ENCODE measurements at places on chromosomes 7 and 10.

DNA sequence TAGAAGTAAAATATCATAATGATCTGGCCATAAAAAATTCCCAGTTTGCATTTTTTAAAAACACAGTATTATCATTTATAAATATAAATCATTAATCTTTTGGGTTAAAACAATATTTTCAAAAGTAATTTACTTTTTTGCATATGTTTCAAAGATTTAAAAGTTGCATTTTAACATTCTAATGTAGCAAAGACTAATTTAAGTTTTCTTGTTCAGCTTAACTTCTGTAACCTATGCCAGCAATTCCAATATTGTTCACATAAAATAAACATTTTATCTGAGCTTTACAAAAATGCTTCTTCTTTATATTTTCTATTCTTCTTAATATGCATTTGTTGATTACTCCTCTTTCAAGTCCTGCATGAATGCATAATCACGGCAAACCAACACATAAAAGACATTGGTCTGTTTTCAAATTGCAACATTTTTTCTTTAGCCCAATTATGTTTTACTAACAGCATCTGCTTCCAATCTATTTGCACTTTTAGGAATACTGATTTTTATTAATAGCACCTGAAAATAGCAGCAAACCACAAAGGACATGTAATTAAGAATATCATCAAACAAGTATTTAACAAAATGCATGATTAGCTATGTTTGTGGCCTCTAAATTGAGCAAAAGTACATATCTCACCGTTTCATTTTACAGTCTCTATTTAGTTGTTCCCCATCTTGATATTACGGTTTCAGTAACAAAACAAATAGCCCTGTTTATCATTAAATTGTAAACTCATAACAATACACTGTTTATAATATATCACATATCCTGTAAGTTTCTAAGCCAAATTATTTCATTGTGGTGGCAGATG, 286.9 kb upstream of the NFE2L3 start:
- DNase-seq = no peak

- DNase-seq = no peak
These were observed 361.7 kb downstream of the GPAM start for GRCh38 chr10:111821871-111822270.

DNA sequence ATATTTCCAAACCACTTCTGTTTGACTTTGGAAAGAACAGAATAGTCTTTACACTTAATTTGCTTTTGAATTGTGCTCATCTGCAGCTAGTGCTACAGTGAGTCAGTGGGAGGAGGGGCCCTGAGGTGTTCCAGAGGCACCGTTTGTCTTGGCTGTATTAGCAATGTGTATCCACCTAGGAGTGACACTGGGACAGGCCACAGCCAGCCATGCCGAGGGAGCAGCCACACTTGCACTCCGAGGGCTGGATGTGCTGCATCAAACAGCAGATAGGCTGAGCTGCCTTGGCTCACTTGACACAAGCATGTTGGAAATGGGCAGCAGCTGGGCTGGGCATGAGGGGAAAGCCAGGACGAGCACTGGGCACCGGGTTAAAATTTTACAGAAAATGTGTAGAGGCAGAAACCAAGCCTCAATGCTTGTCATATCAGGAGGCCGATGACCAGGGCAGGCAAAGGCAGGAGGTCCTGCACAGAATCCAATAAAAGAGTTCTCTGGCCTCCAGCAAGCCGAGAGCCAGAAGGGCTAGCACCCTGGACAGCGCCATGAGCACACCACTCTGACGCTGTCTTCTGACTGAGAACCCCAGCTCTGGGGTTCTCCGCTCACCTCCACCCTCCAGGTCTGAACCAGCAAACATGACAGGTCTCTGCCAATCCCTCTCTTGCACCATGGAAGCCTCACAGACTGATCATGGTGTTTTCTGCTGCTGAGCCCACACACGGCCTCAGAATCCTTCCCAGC, 163.3 kb downstream of the GRID1 start:
- peak; percentile 64 for DNase-seq

GRCh38 chr10:47332371-47332770, 10.1 kb downstream of the GDF2 start:
- DNase-seq = no peak

DNA sequence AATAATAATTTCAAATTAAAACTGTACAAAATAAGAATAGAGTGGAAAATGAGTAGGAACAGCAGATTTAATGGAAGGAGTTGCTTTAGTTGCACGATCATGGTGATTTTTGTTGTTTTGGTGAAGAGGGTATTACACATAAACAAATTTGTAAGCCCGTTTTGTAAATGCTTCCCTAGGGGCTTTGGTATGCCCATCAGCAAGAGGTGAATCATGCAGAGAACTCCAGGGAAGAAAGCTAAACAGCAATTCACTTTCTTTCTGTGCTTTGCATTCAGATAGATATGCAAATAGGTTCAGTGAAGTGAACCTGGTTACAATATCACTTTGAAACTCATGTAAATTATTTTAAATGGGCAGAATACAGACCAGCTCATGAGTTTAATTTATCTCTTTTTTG, 422.2 kb upstream of the MTPN start:
- DNase-seq = no peak

DNA sequence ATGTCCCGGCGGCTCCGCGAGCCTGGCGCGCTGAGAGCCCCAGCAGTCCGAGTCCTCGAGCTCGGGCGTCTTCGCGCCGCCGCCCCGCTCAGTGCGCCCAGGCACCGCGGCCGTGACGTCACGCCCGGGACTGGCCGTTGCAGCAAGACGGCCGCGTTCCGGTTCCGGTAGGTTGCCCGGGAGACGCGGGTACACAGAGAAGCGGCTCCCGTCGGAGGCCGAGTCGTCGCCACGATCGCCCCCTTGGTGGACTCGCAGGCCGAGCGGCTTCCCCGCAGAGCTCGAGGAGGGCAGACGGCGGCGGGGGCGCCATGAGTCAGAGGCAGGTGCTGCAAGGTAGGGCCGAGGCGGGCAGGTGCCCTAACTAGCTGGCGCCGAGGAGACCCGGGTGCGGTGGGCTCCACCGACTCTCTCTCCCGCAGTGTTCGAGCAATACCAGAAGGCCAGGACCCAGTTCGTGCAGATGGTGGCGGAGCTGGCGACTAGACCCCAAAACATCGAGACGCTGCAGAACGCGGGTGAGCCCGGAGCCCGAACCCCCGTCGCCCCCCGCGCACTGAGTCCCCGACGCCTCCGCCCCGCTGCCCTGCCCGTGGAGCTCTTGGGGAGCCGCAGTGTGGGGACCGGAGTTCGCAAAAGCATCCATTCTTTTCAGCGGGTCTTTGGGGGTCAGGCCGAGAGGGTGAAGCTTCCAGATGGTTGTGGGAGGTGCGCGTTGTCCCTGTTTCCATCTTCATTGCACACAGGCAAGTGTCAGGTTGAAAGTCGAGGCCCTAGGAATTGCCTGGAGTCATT, at the start of gene SPAG6:
TSS of gene SPAG6 (plus strand) at position 196 of the 795 bp plus-strand sequence. CDS start at position 312, 116 bp downstream.
- DNase-seq = peak; percentile 89

DNA sequence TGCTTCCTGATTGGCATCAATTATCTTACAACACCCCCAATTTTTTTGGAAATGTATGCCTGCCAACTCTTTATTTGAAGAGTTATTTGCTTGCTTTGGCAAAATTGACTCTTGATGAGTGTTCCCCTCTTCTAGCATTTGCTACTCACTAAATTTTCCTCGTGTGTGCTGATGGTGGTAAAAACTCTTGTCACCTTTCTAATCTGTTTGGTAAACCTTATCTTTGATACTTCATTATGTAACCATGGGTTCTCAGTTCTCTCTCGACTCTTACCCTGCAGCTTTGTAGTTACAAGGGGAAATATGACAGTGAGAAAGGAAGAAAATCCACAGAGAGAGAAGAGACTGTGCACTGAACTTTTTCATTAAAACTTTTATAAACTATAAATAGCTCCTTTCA, 102.5 kb downstream of the CDK14 start:
- DNase-seq = no peak

GRCh38 chr10:60937784-60938654, 6.0 kb downstream of the RHOBTB1 start:
- DNase-seq = no peak

GRCh38 chr10:84076047-84076388, 63.3 kb upstream of the GHITM start:
- no peak for DNase-seq

DNA sequence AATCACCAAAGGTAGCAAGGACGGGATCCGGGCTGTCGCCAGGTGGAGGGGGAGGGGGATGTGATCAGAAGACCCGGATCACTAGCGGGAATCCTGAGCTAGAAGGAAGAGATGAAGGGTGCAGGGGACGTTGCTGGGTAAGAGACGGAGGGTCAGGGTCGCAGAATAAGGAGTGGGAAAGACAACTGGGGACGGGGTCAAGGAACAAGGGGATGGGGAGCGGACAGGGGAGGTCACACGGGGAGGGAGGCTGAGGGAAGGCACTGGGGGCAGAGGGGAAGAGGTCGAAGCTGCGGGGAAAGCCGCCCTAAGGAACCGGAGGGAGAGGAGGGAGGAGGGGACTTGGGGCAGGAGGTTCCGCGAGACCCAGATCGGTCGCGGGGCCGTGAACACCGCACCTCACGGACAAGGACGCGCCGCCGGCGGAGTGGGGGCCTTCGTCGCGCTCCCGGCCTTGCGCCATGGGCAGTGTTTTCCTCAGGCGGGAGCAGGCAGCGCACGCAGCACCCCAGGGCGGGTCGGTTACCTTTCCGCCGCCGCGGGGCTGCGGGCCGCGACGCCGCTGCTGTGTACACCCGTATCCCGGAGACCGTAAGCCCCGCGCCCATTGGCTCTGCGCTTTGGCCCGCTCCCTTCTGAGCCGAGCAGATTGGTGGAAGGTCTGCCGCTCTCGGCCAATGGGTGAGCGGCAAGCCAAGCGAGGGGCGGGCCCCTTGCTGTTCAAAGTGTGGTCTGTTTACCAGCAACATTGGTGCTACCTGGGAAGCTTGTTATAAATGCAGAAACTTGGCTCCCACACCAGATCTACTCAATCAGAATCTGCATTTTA, at the start of gene CFAP43:
TSS of gene CFAP43 (minus strand) at position 581 of the 829 bp plus-strand sequence. CDS start at position 463, 118 bp downstream.
- peak; percentile 100 for DNase-seq

DNA sequence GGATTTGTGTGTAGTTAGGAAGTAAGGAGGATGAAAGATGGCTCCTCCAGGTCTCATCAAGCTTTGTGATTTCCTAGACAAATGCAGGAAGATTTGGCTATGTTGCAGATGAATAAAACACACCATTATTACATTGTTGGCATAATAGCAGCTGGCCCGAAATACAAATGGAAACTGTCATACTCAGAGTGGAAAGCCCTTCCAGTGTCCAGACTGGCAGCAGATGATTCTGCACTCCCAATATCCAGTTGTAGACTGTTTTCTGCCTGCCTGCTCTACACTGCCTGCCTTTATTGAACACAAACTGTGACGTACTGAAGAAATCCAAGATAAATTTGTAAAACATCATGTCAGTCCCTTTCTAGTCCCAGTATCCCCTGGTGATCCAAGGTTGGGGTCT, 99.7 kb upstream of the FZD1 start:
- no peak for DNase-seq

DNA sequence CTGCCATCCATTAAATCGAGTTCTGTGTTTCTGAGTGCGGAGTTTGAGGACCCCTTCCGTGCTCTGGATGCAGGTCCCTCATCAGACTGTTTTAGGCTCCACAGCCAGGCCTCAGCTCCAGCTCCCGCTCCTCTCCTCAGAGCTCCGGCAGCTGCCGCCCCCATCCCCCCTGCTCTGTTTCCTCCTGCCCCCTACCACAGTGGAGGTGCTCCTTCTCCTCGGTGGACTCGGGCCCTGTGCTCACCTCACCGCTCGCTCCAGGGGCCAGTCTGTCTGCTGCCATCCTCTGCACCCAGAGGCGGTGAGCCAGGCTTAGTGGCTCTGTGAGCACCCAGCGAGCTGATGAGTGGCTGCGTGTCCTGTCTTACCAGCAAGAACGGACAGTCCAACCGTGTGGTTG, 21.4 kb upstream of the PRKAR1B start:
- DNase-seq = no peak
